ENCODE measurements at places on chromosomes 16 and 17.
A peak's percentile ranks its signal among the peaks of the same experiment; 100 is the strongest.

DNA sequence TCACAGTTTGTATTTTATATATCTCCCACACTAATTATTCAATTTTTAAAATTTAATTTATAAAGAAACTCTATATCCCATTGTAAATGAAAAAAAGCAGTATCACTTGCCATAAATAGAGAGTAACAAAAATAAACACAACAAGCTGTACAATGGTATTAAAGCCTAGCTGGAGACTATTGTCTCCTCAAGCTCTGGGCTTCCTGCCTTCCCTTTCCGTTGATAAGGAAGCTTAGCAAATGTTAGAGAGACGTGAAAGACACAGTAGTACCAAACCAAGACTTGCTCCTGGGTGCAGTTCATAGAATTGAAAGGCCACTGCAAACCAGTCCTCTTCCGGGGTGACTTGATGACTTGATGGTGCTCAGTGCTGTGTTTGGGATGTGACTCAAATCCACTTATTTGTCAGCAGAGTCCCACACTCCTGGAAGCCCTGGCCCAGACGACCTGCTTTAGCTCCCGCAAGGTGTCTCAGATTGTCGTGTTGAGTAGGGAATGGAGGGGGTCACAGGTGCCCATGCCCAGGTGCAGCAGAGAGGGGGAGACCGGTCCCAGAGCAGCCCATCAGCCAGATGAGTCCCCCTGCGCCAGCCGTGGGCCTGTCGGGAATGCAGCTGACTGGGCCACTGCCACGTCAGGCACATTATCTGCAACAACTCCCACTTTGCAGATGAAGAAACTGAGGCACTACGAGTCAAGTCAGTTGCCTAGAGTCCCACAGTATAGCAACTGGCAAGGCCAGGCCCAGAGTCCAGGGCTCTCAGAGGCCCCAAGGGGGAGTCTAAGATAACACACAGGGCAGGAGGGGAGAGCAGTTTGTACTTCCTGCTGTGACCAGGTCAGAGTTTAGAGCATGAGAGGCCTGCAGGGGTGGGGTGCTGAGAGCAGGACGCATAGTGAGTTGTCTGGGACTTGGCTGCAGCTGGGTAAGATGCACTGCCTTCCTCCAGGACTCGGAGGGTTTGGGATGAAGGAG is 40.5 kb downstream of the PSME3IP1 start:
- no peak for DNase-seq

DNA sequence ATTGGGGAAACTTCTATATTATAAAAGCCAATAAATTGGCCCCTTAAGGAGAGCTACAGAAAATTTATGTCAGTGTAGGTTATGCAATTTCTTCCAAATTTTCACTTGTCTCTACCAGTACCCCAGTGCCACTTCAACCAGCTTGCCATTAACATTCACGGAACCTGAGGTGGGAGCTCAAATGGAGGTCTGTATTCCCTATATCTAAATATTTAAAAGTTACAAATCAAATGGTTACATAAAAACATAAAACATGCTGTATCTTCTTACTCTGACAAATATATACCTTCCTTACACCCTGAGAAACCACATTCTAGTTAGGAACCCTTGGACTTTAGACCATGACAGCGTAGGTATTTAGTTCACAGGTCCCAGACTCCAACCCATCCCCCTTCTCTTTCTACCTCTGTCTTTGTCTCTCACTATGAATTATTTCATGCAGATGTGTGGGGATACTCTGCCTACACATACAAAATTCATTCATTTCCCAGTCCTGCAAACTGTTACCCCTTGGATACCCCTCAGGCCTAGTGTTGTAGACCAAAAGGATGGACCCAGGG is 127.8 kb upstream of the PMFBP1 start:
- DNase-seq: no peak

DNA sequence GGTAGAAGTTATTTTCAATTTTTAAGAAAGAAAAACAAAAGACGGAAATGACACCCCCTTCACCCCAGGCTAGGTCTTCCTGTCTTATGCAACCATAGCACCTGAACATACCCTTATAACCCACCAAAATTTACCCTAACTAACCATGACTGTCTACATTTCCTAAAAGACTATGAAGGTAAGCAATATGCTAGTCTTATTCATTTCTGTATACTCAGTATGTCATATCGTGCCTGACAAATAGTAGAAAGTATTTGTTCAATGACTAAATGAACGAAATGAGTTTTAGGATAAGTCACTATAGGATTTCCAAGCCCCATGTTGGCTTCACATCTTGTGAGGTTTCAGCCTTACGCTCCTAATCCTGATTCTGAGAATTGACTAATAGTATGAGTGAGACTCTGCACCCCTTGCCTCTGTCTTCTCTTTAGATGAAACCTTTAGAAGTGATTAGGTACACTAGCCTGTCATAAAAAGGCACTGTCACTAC is 6.5 kb downstream of the ADAT1 start:
- DNase-seq: no peak

GRCh38 chr16:84607694-84608093 is 10.2 kb downstream of the COTL1 start:
- DNase-seq: no peak

GRCh38 chr16:10897134-10897533 is 20.1 kb downstream of the CIITA start:
- no peak for DNase-seq

GRCh38 chr17:57609125-57609877 is 135.8 kb downstream of the CCDC182 start:
- no peak for DNase-seq

DNA sequence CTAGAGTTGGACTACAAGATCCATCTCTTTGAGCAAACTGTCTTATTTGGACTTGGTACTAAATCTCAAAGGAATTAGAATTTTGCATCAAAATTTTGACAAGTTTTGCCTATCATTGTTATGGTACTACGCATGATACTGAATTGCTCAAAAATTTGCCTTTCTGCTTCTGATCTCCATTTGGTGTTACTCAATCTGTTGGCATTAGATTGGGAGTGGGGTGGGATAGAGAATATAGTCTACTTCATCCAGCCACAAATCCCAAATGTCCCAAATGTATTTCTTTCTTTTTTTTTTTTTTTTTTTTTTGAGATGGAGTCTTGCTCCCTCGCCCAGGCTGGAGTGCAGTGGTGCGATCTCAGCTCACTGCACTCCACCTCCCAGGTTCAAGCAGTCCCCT is 204.8 kb downstream of the TANC2 start:
- DNase-seq: no peak

DNA sequence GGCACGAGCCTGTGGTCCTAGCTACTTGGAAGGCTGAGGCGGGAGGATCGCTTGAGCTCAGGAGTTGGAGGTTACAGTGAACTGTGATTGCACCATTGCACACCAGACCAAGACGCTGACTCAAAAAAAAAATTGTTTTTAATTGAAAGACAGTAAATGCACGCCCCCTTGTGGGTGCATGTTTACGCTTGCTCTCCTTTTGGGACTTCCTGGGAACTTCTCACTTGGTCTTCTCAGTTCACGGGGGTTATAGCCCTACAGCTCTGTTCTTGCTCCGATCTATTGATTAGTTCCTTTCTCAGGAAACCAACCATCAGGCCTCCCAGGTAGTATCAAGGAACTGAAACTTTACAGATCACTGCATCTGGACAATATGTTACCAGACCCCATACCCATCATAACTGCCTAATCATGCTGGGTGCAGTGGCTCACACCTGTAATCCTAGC is 14.2 kb upstream of the RIPOR1 start:
- DNase-seq: peak; percentile 76

GRCh38 chr16:29794231-29794710 is 3.7 kb downstream of the KIF22 start:
- DNase-seq: no peak

- no peak for DNase-seq
These were observed 30.8 kb downstream of the NLRP1 start for GRCh38 chr17:5553479-5553878.

DNA sequence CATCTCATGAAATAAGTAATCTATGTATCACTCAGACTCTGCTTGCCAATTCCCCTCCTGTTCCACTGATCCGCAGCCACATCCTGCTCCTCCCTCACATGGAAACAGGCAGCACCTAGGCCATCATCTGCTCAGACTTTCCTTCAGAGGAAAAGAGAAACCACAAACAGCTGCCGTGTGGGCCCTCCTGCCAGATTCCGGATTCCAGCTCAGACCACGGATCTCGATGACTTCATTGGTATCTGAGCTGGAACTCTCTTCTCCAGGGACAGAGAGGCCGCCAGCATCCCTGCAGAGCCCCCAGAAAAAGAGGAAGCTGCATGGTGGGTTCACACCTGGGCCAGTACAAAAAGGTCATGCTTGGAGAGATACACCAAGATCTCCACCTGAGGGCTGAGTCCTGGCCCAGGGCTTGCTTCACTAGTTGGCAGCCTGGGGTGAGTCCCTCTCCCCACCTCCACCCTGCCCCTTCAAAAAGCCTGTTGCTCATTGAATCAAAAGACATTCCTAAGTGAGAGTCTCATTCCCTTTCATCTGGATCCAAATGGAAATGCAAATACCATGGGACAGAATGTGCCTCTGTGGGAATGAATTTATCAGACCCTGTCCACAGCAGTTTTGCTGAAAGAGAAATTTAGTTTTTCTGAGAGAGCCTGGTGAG is 47.2 kb downstream of the HOXB1 start:
- no peak for DNase-seq

GRCh38 chr17:81398176-81398831 is 3.0 kb downstream of the BAHCC1 start:
- no peak for DNase-seq

- DNase-seq: peak; percentile 63
These were observed 1.1 kb downstream of the CREBBP start for GRCh38 chr16:3879258-3879886.

DNA sequence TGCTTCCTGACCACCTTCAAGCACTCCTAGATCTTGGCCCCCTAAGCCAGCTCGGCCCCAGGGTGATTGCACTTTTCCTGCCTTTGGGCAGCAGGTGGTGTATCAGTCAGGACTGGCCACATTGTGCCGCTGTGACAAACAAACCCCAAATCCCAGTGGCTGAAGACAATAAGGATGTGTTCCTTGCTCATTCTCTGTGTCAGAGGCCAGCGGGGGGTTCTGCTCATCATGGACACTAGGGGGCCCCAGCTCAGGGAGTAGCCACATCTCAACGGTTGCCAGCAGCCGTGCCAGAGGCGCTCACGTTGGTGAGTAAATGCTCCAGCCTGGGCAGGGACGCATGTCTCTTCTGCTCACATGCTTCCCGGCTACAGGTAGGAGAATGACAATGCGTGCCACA is 60.4 kb downstream of the ZDHHC7 start:
- DNase-seq: no peak

- no peak for DNase-seq
These were observed 73.7 kb downstream of the USP22 start for GRCh38 chr17:20968913-20969616.

GRCh38 chr17:75983501-75984181 is 4.6 kb downstream of the TEN1 start:
- DNase-seq: no peak

- DNase-seq: no peak
These were observed 226.1 kb upstream of the TOX3 start for GRCh38 chr16:52773026-52773425.

DNA sequence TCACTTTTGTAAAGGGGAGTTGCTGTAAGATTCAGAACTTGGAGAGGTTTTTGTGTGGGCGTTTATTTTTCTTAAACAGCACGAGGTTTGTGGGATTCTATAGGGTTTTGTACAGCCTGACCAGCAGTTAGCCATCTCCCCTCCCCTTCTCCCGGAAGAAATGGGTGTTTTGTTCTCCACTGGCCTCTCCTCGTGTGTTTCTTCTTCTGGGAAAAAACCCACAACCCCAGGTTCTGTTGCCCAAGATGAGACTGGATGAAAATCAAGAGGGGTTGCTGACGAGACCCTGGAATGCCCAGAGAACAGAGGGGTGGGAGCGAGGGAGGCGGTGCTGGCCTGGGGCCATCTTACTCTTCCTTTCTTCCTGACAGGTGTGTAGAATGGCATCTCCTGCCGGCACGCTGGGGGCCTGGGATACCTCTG is 186.1 kb downstream of the MSI2 start:
- no peak for DNase-seq

DNA sequence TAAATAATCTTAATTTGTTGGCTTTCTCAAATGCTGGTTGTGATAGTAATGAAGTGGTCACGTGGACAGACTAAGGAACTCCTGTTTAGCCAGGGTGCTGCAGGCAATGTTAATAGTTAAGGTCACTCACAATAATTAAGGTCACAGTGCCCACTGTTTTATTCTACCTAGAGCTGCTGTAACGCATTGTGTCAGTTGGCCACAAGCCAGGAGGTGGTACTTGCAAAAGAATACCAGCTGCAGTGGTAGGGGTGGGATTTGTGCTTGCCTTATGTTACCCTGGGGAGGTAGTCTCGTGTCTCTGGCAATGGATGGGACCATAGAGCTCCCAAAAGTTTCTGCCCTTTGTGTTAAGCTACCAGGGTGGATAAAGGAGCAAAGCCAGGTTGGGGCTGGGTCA is 969.1 kb upstream of the CDH8 start:
- no peak for DNase-seq

All from ureter (tissue), 1 donor.